ENCODE measurements at places on chromosomes 5 and 9.

GRCh38 chr5:92429646-92430045 is 1046.5 kb upstream of the ARRDC3 start:
- DNase-seq, result no peak

DNA sequence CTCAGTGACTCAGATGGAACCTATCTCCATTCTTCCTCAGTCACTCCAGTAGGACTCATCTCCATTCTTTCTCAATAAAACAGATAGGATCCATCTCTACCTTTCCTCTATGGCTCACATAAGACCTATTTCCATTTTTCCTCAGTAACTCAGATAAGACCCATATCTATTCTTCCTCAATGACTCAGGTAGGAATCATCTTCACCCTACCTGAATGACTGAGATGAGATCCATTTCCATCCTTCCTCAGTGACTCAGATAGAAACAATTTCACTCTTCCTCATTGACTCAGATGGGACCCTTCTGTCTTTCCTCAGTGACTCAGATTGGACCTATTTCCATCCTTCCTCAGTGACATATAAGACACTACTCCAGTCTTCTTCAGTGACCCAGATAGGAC is 165.1 kb downstream of the FBXO4 start:
- no peak for DNase-seq

DNA sequence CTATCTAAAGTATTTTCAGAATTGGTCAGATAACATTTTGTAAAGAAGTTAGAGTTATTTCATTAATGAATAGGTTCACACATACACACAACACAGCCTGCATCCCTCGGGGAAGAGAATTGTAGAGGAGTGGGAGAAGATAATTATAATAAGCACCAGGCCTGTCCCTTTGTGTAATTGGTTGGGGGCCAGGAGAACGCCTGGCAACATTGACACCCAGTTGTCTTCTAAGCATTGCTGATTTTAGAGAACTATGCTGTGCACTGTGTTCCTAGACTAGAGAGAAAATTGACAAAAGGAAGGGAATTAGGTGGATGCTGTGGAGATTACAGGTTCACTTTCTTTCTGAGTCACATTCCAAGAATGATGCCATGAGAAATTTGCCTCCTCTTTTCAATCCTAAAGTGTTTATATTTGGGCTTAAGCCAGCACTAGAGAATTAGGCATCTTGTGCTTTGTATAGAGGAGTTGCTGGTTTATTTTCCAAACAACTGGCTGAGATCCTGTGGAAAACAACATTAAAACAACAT is 247.6 kb downstream of the COX7C start:
- no peak for DNase-seq

- DNase-seq, result no peak
Observed at GRCh38 chr5:66596636-66597182, 516 bp downstream of the MAST4 start.

DNA sequence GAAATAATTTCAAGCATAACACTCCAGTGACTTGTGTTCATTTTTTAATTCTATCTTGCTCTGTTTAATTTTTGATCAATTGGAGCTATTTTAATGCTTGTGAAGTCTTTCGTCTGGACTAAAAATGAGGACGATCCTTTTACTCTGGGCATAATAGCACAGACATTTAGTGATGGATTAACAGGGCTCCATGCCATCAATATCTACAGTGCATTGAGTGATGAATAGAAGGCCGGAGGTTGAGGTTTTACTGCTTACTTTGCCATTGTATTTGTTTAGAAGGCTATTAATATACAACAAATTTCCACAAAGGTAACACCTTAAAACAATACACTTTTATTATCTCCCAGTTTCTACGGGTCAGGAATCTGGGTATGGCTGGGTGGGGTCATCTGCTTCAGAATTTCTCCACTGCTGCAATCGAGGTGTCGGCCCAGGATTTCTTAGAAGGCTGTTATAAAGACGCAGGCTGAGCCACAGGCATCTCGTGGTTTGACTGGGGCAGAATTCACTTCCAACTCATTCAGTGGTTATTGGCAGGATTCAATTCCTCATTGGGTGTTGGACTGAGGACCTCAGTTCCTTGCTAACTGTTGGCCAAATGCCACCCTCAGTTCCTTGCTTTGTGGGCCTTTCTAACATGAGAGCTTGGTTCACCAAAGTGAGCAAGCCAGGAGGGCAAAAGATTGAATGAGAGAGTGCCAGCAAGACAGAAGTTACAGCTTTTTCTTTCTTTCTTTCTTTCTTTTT is 265.4 kb upstream of the VLDLR start:
- no peak for DNase-seq

- DNase-seq, result no peak
Observed at GRCh38 chr5:112581811-112582320, 155.8 kb upstream of the APC start.

GRCh38 chr9:124468061-124468740 is 17.9 kb downstream of the ADGRD2 start:
- DNase-seq, result no peak

GRCh38 chr9:136606687-136607333 is 55.9 kb upstream of the EGFL7 start:
- DNase-seq, result no peak

DNA sequence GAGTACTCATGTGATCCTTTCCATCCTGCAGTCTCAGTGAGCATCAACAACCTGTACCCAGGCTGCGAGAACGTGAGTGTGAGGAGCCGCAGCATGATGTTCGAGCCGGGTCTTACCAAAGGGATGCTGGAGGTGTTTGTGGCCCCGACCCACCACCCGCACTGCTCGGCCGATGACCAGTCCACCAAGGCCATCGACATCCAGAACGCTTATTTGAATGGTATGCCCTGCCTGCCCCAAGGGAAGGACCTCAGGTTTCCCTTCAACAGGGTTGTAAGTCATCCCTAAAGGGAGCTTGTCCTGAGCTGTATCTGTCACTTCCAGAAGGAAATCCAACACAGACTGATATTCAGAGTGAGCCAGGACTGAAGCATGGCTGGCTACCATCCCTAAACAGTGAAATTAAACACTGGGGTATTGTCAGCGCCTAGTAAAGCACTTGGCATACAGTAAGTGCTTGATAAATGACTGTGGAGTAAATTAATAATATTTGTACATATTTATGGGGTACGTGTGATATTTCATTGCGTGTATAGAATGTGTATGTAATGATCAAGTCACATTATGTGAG is 39.3 kb upstream of the CTSL start:
- no peak for DNase-seq

GRCh38 chr5:7088849-7089248 is 307.1 kb upstream of the ADCY2 start:
- DNase-seq, result no peak

GRCh38 chr5:31859096-31859495 is 220.2 kb downstream of the PDZD2 start:
- no peak for DNase-seq

GRCh38 chr5:122262103-122262502 is 49.9 kb upstream of the SNCAIP start:
- no peak for DNase-seq

GRCh38 chr9:130846487-130847305 is 11.6 kb downstream of the ABL1 start:
- no peak for DNase-seq

GRCh38 chr9:137130176-137130755 is 8.7 kb upstream of the GRIN1 start:
- DNase-seq, result no peak

All from NCI-H187 (cell line).